ENCODE measurements at places on chromosomes 1 and 21. TPM values are rescaled to one million over a fixed set of nuclear protein-coding genes. Genes with fewer than 3 reads are reported as not detected.
A peak's percentile ranks its signal among the peaks of the same experiment; 100 is the strongest.

- DNase-seq = peak; percentile 72
Measured at GRCh38 chr1:161440312-161440894, 64.9 kb upstream of the FCGR2A start.

- no peak for DNase-seq
Measured at GRCh38 chr1:86100401-86100800, 56.2 kb downstream of the COL24A1 start.

DNA sequence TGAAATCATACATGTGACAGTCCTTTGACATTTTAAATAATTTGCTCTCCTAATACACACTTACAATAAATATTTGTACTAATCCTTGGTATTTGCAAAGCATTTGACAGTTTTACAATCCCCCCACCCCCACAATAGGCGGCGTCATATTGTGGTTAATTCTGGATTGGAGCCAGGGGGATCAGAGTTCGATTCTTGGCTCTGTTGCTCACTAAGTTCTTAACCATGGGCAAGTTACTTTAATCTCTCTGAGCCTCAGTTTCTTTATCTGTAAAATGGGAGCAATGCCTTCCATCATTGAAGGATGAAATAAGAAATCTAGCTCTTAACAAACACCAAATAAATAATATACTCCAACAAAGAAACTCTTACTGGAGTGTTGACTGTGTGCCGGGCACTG lies 23.8 kb downstream of the CACNA1S start:
- no peak for DNase-seq

The GPX7 gene
- total RNA-seq = 9.7 TPM

DNA sequence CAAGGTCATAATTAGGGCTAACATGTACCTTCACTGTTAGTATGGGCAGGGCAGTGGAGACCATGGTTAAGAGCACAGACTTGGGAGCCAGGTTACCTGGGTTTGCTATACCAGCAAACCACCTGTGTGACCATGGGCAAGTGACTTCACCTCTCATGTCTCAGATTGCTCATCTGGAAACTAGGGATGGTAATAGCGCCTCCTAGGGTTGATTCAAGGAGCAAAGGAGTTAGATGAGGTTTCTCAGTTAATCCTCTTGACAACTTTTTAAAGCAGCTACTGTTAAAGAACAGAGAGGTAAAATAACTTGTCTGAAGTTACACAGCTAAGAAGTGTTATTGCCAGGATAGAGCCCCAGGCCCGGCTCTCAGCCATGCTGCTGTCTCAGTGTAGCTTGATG lies 790 bp upstream of the MATN1 start:
- DNase-seq = no peak

The DNASE2B gene
- total RNA-seq = not detected

DNA sequence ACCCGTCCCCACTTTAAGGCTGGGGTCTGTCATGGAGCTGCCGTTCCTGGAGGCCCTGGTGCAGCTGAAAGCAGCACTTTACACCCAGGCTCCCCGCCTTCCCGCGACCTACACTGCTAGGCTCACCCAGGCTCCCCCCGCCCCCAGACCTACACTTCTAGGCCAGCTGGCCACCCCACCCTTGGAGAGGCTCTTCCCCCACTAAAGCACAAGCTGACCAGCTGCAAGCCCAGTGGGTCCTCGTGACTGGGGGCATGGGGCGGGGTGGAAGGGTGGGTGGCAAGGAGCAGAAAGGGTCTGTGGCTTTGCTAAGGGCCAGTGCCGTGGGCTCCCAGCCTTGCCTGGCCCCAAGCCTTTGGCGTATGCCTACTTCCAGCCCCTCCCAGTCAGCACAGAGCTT lies 9.7 kb upstream of the ARHGEF16 start:
- no peak for DNase-seq

GRCh38 chr1:210332719-210333398 lies 4.2 kb downstream of the HHAT start:
- DNase-seq = no peak

DNA sequence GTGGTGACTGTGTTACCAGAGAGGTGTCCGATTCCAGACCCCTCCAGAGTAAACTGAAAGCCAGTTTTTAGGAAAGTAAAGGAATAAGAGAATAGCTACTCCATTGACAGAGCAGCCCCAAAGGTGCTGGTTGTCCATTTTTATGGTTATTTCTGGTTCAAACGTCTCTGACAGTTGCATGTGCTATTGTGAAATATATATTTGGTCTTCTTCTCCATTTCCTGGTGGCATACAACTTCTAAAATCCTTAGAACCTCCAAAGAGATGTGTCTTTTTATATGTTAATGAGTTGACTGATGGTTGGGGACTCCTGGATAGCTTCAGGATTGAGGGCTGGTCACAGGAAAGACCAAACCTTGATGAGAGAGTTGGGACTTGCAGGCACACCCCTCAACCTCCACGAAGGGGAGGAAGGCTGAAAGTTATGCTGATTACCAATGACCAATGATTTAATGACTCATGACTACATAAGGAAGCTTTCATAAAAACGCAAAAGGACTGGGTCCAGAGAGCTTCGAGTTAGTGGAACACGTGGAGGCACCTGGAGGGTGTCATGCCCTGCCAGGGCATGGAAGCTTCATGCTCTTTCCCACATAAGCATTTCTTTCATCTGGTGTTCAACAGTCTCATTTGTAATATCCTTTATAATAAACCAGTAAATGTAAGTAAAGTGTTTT lies 100.7 kb downstream of the SLC16A1 start:
- no peak for DNase-seq

DNA sequence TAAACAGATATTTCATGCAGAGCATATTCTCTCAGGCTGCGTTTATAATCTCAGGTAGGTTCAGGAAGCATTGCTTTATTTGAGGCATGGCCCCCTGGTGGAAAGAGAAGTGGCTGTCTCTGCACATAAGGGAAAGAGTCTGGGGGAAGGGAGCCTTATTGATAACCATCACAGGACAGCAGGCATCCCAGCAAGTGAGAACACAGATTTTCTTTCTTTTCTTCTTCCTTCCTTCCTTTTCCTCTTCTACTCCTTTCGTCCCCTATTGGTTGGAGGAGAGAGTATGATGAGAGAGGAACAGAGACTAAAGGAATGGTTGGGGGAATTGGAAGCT lies 21.9 kb downstream of the TSNAX start:
- no peak for DNase-seq

The GPR37L1 gene
- total RNA-seq = 0.13 TPM

The ABCG1 gene
- total RNA-seq = 27.6 TPM

The GJA9 gene
- total RNA-seq = not detected

The PARP1 gene
- total RNA-seq = 71.1 TPM

The PLA2G5 gene
- 0.47 TPM for total RNA-seq

The KIAA0040 gene
- total RNA-seq = 34.1 TPM

DNA sequence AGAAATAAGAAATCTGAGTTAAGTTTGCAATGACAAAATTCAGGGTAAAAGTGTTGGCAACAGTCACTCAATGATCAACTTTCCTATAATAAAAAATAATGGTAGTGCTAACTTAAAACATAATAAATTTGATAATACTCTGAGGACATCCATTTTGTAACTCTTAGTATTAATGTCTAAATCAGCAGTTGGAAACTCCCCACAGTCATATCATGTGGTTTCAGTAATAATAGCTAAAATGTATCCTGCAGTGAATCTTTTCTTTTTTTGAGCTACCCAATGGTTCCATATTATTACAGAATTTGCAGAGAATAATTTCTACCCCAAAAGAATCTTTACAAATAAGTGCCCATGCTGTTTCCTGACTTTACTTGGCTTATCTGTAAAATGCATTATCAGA lies 286.7 kb downstream of the PTPRC start:
- DNase-seq = no peak

DNA sequence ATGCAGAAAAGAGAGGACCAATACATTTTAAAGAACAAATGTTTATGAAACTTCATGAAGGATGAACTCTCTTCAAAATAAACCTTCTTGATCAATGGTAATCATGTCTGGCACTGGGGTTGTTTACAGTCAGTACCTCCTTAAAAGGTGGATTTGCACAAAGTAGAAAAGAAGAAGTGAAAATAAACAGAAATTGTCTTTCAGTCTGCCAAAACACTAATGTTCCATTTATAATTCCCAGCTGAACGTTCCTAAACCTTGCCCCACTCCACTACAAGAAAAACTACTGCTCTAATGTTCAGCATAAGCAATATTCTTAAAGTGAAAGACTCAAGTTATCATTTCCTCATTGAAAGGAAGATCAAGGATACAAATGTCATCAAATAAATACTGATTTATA lies 86.2 kb downstream of the EIF4G3 start:
- no peak for DNase-seq

DNA sequence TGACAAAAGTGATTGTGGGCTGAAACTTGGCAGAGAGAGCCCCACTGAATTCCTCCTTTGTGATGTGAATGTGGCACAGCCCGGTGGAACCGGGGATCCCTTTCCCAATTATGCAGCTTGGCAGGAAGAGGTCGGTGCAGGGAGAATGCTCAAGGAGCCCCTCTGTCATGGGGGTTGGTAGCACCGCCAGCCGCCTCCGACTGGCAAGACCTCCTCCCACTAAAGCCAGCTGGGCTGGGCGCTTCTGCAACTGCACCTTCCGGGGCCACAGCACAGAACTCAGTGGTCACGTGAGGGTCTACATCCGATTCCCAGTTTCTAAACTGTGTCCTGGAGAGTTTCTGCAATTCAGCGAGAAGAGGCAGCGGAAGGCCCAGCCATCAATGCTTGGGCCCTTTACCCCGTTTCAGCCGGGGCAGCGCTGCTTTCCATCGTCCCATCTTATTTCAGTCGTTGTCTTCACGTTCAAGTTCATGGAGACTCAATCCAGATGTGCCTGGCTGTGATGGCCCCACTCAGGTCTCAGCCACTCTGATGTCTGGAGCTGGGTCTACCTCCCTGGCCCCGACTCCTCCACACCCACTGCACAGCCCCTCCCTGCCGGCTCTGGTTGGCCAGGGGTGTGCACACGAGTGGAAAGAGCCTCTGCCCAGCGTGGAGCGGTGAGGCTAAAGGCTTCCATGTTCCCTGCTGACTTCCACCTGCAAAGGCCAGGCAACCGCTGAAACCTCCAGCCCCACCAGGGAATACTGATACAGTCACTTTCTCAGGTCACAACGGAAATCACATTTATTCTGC lies 39.8 kb upstream of the FHAD1 start:
- DNase-seq = peak; percentile 59

DNA sequence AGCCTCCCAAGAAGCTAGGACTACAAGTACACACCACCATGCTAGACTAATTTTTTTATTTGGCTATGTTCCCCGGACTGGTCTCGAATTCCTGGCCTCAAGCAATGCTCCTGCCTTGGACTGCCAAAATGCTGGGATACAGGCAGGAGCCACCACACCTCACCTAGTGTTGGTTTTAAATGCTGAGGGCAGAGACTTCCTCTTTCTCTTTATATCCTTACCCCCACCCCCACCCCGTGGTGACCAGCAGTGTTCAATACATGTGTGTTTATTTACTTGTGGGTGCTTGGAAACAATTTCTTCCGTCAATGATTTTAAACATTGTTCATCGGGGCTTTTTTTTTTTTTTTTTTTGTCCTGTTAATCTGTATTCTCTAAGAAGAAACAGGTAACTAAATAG lies 158.9 kb downstream of the ZBTB18 start:
- DNase-seq = no peak

GRCh38 chr1:63848733-63849132 lies 74.9 kb downstream of the ROR1 start:
- no peak for DNase-seq

DNA sequence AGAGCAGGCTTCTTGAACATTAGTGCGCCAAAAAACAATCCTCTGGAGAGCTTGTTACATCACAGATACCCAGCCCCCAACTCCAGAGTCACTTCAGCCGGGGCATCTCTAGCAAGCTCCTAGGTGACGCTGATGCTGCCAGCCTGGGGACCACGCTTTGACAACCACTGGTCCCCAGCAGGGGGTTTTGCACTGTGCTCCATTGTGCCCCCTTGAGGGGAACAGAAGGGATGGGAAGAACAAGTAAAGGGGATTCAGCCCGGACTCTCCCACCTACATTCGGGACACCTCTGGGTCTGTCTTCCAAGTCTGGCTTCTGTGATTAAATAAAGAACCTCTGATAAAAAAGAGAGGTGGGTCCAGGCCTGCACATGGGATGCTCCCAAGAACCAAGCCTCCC lies 60.4 kb downstream of the ATP5PO start:
- DNase-seq = no peak

The RGS18 gene
- total RNA-seq = 6.2 TPM

GRCh38 chr1:89643577-89643976 lies 10.7 kb downstream of the LRRC8C start:
- DNase-seq = no peak

GRCh38 chr1:74464037-74464436 lies 48.4 kb downstream of the LRRC53 start:
- no peak for DNase-seq

The ATP6V1G3 gene
- total RNA-seq = 1.9 TPM

DNA sequence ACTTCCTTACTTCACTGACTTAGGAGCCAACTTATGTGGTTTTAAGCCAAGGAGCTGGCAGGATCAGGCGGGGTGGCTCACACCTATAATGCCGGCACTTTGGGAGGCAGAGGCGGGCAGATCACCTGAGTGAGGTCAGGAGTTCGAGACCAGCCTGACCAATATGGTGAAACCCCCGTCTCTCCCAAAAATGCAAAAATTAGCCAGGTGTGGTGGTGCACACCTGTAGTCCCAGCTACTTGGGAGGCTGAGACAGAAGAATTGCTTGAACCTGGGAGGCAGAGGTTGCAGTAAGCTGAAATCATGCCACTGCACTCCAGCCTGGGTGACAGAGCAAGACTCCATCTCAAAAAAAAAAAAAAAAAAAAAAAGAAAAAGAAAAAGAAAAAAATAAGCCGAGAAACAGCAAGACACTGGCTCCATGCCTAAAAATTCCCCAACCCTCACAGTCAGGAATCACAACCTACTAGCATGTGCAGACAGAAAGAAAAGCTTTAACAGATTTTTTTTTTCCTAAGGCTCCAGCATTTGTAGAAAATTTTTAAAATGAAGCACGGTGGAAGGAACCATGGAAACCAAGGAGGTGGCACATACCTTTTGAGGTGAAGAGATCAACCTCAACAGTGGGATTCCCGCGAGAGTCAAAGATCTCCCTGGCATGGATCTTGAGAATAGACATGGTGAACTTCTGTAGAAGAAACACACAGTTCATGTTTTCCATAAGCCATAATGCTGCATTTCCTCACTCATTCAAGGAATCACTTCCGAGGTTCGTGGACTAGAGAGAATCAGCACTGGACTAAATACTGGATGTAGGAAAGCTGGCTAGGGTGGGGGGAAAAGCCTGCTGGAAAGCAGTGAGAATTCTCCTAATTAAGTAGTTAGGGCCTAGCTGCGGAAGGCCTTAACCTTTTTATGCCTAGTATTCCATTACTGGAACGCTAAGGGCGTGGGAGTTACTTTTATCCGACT lies 4.0 kb downstream of the ENO1 start:
- no peak for DNase-seq

The SMIM1 gene
- 7.0 TPM for total RNA-seq

The S100A7 gene
- total RNA-seq = not detected

The SYNJ1 gene
- total RNA-seq = 24.3 TPM

DNA sequence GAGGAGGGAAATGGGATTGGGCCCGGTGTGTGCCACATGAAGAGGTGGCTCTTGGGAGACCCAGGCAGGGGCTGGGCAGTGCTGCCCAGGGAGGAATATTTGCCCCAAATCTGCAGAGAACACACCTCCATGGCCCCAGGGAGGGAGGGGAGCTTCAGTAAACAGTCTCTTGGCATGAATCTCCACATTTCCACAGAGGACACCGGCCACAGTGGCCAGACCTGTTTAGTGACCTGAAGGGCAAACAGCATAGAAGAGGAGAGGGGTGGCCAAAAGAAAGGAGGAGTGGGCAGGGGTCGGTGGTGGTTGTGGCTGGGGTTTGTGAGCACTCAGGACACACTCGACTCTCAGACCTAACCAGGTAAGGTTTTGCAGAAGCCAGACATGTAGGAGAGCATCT lies 54.0 kb upstream of the IFFO2 start:
- DNase-seq = no peak

The LAX1 gene
- total RNA-seq = 6.9 TPM

The NOS1AP gene
- 10.7 TPM for total RNA-seq

The PRAMEF10 gene
- total RNA-seq = not detected

All from kidney (tissue), 22 donors.